ENCODE measurements at places on chromosomes 1 and 21.

DNA sequence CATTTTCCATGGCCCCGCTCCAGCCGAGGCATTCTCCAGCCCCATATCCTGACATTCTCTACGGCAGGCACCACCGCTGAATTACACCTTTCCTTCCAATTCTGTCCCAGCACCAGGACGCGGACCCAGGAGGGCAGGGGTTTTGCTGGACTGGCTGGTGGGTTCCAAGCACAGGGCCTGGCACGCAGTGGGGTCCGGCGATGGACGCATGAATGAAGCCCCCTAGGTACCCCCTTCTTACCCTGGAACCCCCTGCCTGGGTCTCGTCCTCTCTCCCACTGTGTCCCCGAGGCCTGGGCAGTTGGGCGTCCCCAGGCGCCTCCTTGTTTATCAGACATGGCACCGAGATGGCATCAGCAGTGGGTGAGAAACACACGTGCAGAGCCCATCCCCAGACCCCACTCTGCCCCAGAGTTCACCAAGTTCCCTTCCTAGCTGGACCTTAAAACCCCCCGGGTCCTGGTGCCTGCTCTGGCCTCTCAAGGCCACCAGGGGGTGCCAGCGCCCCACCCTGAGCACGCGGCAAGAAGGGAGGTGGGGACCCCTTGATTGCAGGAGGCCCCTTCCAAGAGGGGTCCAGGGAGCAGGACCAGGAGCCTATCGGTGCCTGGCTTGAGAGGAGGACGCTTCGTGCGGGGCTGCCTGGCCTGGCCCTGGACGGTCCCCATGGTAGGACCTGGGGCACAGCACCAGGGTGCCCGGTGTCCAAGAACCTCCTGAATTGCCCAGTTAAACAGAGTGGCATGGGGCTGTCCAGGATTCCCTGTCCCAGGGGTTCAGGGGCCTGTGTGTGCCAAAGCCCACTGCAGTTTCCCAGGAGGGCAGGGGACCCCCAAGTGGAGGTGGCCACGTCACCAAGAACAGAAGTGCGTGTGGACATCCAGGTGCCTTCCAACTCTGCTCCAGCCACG is 46.1 kb downstream of the MEGF6 start:
- no peak for DNase-seq

- no peak for DNase-seq
Measured at GRCh38 chr1:56788102-56788501, 31.1 kb downstream of the FYB2 start.

DNA sequence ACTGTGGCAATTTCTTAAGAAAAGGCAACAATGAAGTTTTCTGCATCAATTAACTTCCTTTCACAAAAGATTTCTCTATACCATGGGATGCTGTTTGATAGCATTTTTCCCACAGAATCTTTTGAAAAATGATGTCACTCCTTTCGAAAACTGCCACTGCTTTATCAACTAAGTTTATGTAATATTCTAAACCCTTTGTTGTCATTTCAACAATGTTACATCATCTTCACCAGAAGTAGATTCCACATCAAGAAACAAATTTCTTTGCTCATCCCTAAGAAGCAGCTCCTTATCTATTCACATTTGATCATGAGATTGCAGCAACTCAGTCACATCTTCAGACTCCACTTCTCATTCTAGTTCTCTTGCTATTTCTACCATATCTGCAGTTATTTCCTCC is 116.1 kb upstream of the KCND3 start:
- no peak for DNase-seq

- DNase-seq, result no peak
Measured at GRCh38 chr21:44726826-44727225, 15.5 kb upstream of the TSPEAR start.

DNA sequence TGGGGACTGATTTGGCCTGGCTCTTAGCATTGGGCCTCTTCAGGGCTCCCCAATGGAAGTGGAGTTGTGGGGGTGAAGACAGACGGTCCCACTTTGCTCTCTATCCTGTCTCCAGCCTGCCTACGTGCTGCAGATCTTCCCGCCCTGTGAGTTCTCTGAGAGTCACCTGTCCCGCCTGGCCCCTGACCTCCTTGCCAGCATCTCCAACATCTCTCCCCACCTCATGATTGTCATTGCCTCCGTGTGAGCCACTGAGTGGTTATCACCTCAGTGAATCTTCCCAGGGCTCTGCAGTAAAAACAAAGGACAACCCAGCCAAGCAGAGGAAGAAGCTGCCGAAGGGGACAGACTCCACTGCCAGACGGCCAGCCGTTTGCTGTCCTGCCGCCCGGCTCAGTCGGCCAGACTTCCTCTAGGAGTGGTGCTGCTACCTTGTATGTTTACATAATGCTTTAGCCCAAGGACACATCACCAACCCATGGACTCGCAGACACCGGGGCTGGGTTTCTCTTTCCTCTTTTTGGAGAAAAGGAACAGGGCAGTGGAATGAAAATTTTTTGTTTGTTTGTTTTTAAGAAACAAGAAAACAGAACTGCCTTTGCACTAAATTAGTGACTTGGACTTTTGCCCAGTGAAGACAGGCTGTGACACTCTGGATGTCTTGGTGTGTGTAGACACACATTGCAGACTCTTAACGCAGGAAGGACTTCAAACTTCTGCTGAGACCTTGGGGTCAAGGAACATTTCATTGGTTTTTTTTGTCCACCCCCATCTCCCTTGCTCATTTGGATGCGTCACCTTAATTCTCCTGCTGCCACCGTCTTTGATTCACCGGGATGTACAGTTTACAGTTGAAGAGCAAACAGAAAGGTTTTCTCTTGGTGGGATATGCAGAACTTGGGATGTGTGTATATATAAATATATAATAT is 36.5 kb downstream of the ZBTB17 start:
- DNase-seq, result no peak

- no peak for DNase-seq
Measured at GRCh38 chr1:56139836-56140235, 439.5 kb downstream of the PLPP3 start.

GRCh38 chr1:174877208-174877673 is 122.5 kb upstream of the CACYBP start:
- DNase-seq, result no peak

DNA sequence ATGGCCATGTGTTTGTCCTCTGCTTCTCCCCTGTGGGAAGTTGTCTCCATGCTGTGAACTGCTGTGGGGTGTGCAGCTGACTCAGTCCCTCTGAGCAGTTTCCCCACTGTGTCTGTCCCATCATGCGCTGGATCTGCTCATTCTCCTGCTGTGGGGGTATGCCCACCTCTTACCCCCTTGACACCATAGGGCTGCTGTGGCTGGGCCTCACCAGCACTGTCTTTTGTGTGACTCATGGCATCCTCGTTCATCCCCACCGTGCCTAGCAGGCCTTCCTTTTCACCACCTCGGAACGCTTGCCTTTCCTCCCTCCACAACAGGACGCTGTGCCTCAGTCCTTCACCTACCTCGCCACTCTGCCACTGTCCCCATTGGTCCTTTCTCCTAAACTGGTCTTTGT is 27.3 kb downstream of the VANGL2 start:
- DNase-seq, result no peak

GRCh38 chr21:46664316-46664995 is 29.0 kb downstream of the PRMT2 start:
- DNase-seq, result no peak

GRCh38 chr1:224774378-224774777 is 155.1 kb upstream of the DNAH14 start:
- DNase-seq, result no peak

DNA sequence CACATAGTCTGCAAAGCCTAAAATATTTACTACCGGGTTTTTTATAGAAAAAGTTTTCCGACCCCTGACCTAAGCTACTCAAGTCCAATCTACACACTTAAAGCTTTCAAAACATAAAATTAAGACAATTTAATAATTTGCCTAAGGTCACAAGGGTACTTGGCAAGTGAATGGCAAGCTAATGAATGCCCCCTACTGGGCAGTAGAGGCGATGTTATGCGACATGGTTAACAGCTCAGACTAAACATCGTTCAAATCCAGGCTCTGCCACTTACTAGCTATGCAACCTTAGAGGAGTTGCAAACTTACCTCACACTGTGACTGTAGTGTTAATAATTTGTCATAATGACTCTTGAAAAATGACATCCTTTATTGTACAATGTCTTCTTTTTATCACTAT is 317.2 kb upstream of the NFIA start:
- no peak for DNase-seq

- DNase-seq, result no peak
Measured at GRCh38 chr1:193185211-193185610, 1.2 kb downstream of the B3GALT2 start.

DNA sequence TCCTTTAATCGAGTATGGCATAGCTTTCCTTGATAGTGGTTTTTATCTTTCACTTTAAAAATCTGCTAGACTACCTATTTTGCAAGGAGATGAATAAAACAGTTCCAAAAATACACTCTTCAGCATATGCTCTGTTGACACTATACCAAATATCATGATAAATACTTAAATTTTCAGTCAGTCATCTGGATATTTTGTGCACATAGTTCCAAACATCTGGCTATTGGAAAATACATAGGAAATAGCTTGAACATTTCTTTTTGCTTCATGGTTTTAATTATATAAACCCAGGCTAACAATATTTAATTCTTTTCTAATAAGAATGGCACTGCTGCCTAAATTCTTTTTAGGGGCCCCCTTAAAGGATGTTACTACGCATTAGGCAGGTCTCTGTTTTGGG is 342.1 kb downstream of the NEGR1 start:
- no peak for DNase-seq

DNA sequence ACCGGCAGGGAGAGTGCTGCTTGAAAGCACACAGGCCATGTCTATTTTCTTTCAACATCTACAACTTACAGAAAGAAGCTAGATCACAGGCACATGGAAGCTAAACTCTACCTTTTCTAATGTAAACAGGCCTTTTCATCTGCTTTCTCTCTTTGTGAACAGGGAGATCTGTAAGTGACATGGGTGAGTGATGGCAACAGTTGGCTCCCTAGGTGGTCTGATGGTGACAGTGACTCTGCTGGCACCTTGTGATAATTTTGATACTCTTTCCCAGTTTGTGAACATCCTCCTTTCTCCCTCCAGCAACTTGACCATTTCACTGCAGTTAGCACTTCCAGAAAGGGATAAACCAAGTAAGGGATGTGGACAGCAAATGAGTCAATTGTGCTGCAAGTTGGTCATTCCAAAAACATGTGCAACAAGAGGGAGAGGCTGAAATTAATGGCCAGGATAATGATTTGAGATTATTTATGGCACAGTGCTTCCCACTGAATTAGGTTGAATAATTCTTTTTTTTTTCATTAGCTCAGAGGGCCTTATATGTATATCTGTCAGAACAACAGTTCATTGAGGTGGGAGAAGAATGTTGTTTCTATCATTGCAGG is 89.5 kb downstream of the XCL2 start:
- no peak for DNase-seq

DNA sequence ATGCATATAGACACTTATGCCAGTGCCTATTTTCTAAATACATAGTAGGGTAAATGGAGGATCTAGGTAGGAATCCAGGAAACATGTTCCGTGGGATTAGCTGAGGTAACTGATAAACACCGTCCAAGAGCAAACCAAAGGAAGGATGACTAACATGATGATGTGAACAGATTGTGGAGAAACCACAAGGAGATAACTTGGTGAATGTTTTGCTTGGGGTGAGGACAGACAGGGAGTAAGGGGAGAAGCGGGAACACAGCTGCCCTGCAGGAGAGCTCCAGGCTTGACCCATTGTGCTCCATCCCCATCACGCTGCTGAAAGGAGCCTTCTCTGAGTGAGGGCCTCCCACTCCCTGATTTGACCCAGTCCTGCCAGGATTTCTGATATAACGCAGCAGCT is 87.0 kb upstream of the ZC3H11B start:
- no peak for DNase-seq

DNA sequence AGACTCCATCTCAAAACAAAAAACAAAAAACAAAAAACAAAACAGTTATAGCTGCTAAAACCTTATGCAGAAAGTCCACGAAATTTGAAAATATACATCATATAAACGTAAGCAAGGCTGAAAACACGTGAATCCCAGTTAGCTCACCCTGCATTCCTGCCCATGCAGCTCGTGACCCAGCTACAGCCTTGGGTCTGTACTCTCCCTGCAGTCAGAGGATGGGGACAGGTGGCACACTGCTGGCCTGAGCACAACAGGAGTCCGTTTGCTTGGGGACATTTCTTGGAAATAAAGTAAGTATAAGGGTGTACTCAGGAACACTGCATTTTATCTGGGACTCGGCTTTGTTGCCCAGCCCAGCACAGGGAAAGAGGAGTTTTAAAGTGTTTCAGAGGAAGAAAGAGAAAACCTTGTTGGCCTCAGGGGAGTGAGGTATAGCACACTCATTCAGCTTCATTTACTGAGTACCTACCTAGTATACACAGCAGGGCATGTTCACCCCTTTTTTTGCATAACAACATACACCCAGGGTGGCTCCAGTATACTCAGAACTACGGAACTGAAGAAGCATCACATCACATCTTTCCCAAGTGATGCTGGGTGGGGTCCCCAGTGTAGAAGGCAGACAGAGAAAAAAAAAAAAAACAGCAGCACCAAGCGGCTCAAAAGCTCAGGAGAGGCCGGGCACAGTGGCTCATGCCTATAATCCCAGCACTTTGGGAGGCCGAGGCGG is 44.1 kb downstream of the CAPZB start:
- DNase-seq, result no peak

GRCh38 chr1:91897016-91897415 is 11.1 kb upstream of the TGFBR3 start:
- no peak for DNase-seq

- no peak for DNase-seq
Measured at GRCh38 chr1:109757936-109758786, 5.6 kb downstream of the EPS8L3 start.

- DNase-seq, result no peak
Measured at GRCh38 chr1:172909606-172910326, 141.0 kb downstream of the TNFSF18 start.

- no peak for DNase-seq
Measured at GRCh38 chr21:32764186-32764585, 7.4 kb downstream of the PAXBP1 start.

GRCh38 chr1:3653286-3653618 is 936 bp downstream of the TP73 start:
- DNase-seq, result no peak

- no peak for DNase-seq
Measured at GRCh38 chr1:211145944-211146343, 12.0 kb upstream of the KCNH1 start.

- DNase-seq, result no peak
Measured at GRCh38 chr1:14735841-14736240, 137.4 kb downstream of the KAZN start.

- no peak for DNase-seq
Measured at GRCh38 chr1:92980732-92981647, 19.7 kb upstream of the DIPK1A start.

GRCh38 chr1:152111515-152111968 is 3.7 kb downstream of the TCHH start:
- no peak for DNase-seq

DNA sequence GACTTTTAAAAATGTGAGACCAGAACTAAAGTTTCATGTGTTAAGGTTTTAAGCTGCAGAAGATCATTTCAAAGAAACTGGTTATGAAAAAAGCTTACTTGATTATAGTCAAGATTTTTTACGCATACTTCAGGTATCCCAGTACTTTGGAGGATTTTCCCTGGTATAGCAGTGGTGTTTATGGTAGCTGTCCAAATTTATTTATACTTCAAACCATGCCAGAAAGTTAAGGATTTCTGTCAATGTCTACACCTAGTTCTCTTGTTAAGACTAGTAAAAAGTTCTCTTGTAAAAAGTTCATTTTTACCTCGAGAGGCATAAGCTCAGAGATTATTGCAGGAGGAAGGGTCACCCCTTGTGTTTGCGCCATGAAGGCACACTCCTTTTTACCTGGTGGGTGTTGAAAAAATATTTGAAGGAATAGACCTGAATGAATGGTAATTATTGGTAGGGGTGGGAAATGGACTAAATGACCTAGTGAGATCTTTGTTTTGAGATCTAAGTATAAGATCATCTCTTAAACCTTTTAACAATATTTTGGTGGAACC is 2.8 kb downstream of the DYRK1A start:
- DNase-seq, result no peak

- DNase-seq, result no peak
Measured at GRCh38 chr21:38925923-38926322, 120.2 kb downstream of the ETS2 start.
